ENCODE measurements at places on chromosomes 13 and 19.

- DNase-seq = no peak
Observed at GRCh38 chr19:54197121-54197520, 3.5 kb upstream of the RPS9 start.

- DNase-seq = no peak
Observed at GRCh38 chr19:8238251-8238650, 29.1 kb downstream of the CERS4 start.

- DNase-seq = no peak
Observed at GRCh38 chr13:92974905-92975429, 251.6 kb upstream of the GPC6 start.

DNA sequence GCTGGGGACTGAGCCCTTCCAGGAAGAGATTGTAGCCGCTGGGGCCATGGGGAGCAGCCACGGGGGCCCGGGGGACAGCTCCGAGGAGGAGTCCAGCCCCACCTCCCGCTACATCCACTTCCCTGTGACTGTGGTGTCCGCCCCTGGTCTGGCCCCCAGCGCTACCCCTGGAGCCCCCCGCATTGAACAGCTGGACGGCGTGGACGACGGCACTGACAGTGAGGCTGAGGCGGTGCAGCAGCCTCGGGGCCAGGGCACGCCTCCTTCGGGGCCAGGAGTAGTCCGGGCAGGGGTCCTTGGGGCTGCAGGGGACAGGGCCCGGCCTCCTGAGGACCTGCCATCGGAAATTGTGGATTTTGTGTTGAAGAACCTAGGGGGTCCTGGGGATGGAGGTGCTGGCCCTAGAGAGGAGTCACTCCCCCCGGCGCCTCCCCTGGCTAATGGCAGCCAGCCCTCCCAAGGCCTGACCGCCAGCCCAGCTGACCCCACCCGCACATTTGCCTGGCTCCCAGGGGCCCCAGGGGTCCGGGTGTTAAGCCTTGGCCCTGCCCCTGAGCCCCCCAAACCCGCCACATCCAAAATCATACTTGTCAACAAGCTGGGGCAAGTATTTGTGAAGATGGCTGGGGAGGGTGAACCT, 9.6 kb downstream of the IGFLR1 start:
- no peak for DNase-seq

- DNase-seq = no peak
Observed at GRCh38 chr13:30676672-30677071, 58.7 kb upstream of the ALOX5AP start.

DNA sequence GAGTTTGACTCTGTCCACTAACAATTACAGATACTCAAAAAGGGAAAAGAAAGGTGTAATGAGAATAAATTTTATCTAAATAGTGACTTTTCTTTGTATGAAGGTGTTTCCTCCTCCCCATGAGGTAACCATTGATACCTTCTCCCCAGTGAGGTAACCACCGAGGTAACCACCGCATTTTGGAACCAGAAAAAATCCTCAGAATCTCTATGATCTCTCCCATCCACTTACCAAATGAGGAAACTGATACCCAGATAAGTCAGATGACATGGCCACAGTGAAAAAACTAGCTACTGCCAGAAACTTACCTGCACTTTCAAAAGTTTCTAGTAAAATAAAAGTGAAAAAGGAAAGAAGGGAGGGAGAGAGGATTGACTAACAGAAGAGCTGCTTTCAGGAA, 124.0 kb upstream of the FNDC3A start:
- DNase-seq = no peak

GRCh38 chr13:31927219-31927653, 104.3 kb upstream of the FRY start:
- no peak for DNase-seq

- no peak for DNase-seq
Observed at GRCh38 chr19:57812226-57812625, 2.5 kb downstream of the ZNF552 start.

- DNase-seq = no peak
Observed at GRCh38 chr13:99261059-99261458, 2.9 kb upstream of the GPR18 start.

DNA sequence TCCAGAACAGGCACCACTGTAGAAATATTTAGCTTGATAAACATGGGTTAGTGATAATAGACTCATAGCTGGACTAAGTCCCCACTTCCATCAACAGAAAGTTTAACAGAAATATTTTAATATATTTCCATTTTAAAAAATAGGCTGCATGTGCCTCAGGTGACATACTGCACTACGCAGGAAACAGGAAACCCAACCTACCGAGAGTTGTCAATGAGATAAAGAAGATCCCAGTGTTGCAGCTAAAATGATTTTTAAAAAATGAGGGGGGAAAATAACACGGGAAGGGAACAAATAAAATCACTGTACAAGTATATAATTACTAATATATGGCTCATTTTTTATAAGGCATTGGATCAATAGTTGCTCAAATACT, 154.8 kb downstream of the TBC1D4 start:
- DNase-seq = no peak

DNA sequence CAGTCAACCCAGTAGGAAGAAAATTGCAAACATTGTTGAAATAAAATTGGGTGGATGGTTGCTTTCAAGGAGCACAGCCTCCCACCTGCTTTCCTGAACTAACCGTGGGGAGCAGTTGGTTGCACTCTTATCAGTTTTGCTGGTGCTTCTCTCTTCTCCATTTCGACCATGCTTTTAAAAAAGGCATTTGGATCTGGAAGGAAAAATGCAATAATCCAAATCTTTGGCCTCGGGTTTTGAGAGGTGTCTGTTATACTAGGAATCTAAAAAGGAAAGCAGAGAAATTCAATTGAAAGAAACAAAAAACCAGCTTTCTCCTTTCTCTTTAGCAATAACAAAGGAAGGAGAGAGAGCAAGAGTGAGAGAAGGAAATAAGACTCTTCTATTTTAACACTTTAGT, 113.6 kb upstream of the ARGLU1 start:
- DNase-seq = no peak

DNA sequence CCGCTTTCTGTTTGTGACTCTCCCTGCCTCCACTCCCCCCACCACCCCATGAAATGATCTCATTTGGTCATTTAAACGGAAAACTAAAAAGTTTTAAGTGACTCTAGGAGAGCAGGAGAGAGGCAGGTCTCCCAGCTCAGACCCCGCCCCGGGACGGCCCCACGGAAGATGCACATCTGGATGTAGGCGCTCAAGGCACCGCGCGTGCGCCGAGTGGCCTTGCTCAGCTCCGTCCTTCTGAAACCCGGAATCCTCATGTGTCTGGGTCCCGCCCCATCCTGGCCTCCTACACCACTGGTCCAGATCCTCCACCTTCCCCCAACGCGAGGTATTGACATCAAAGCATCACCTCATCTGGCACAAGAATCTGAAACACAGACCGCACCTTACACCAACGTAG, 15.7 kb upstream of the IGFL1 start:
- no peak for DNase-seq

DNA sequence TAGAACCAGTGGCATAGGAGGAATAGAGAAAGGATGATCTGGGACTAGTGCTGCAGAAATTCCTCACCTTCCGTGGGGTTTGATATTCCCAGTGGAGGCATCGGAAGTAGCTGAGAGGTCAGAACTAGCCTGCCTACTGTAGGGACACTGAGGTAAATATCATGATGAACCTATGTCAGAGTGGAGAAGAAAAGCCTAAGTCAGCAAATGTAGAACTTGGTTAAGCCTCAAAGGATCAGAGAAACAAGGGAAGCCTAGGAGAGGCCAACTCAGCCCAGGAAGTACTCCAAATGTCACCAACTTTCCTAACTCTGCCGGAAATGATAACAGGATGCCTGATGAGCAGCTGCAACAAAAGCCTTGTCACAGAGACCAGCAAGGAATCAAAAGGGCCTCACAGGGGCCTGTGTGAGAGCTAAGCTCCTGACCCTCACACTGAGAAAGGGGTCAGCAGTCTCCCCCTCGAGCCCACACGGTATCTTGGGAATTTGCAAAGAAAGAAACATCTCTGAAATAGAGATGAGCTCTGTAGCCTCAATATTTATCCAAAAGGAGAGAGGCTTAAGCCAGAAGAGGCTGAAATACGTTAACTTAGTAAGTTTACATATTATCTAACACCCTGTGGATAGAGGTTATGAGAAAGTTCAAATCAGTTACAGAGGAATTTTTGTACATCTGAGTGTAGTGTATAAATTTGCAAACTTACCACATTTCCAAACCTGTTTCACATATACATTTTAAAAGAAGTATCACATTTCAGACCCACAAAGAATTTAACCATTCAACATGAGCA, 1064.3 kb downstream of the DIAPH3 start:
- DNase-seq = no peak

GRCh38 chr13:51636349-51636890, 52.2 kb downstream of the WDFY2 start:
- DNase-seq = no peak

GRCh38 chr19:23440207-23440606, 44.9 kb upstream of the ZNF91 start:
- DNase-seq = no peak

- DNase-seq = no peak
Observed at GRCh38 chr13:95614641-95615245, 29.8 kb downstream of the DZIP1 start.

Data from T follicular helper cell (primary cell).